ENCODE measurements at places on chromosomes 2 and 18.

DNA sequence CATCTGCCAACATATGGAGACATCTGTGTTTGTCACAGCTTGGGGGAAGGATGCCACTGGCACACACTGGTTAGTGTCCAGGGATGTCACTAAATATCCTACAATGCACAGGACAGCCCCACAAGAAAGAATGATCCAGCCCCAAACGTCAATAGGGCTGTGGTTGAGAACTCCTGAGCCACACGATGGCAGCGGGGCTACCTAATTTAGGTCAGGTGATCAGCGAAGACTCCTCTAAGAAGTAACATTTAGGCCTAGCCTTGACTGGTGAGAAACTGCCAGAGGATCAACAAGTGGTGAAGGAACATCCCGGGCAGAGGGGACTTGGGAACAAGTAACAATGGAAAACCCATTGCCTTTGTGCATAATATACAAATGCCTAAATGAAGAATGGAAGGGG is 5.0 kb upstream of the TGIF1 start:
- DNase-seq, result no peak

DNA sequence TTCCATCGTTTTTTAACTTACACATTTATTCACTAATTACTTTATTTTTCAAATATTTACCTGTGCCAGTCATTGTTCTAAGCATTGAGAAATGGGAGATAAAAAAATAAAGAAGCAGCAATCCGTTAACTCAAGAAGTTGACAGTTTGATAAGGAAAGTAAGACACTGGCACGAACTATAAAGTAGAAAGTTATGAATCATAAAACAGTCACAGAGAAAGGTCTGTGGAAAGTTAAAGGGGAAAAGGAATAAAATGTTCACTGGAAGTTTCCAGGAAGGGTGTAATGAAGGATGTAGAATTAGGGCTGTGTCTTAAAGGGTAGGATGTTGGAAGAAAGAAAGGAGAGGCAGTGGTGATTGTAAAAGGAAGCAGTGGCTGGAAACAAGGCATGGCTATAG is 118.9 kb downstream of the RDH14 start:
- DNase-seq, result no peak

DNA sequence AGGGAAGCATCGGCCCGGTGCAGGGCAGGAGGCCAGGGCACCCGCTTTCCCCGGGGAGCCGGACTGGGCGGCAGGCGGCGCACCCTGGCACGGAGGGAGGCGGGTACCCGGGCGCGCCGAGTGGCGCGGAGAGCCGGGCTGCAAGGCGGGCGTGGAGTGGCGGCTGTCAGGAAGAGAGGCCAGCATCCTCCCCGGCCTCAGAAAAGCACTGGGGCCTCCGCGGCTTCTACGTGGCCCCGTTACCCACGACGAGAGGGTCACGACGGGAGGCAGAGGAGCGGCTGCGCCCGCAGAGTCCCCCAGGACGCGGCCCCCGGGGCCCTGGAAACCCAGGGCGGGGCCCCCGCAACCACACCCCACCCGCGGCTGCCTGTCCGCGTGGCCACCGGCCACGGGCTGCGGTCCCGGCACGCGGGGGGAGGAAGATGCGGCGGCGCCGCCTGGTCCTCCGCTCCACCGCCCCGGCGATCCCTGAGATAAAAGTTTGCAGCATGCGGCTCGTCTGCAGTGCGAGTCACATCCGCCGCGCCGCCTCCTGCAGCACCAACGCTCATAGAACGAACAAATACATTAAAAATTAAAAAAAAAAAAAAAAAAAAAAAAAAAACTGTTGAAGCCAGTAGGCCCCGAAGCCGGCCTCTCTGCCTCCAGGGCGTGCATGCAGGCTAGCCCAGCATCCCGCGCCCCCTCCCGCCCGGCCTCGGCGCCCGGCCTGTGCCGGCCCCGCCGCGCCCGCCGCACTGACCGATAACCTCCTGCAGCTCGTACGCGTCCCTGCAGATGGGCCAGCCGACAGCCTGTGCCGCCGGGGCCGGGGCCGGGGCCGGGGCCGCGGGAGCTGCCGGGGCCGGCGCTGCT is 683 bp downstream of the STK39 start:
- DNase-seq, result peak; percentile 76

- no peak for DNase-seq
Observed at GRCh38 chr2:119104414-119104813, 54.1 kb downstream of the C1QL2 start.

- DNase-seq, result no peak
Observed at GRCh38 chr18:61400016-61400635, 66.9 kb downstream of the CDH20 start.

DNA sequence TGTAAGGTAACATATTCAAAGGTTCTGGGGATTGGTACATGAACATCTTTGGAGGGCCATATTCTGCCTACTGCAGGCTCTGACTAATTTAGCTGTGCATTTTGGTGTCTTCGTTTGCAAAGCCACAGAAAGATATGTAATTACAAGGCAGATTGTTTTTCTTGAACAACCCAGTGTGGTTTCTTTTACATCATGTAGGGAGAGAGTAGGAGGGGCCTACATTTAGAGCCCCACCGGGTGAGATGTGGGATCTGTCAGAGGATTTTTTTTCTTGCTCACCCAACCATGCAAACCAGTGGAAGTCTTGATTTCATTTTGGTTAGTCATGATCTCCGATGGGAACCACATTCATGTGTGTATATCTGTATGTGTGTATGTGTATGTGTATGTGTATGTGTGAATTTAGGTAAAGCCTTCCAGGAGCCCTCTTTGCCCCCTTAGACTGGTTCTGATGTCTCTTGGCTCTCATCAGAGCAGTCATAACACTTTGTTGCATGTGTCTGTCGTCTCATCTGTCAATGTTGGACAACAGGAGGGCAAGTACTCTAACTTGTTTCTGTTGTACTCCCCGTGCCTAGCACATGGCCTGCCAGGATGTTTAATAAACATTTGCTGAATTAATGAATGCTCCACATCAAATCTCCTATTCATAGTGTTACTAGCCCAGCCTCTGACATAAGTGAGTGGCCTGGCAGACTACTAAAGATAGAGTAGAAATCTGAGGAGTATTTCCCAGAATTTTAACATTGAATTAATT is 239.9 kb downstream of the MTX2 start:
- no peak for DNase-seq

GRCh38 chr2:109459485-109459884 is 154.3 kb downstream of the SEPTIN10 start:
- no peak for DNase-seq

DNA sequence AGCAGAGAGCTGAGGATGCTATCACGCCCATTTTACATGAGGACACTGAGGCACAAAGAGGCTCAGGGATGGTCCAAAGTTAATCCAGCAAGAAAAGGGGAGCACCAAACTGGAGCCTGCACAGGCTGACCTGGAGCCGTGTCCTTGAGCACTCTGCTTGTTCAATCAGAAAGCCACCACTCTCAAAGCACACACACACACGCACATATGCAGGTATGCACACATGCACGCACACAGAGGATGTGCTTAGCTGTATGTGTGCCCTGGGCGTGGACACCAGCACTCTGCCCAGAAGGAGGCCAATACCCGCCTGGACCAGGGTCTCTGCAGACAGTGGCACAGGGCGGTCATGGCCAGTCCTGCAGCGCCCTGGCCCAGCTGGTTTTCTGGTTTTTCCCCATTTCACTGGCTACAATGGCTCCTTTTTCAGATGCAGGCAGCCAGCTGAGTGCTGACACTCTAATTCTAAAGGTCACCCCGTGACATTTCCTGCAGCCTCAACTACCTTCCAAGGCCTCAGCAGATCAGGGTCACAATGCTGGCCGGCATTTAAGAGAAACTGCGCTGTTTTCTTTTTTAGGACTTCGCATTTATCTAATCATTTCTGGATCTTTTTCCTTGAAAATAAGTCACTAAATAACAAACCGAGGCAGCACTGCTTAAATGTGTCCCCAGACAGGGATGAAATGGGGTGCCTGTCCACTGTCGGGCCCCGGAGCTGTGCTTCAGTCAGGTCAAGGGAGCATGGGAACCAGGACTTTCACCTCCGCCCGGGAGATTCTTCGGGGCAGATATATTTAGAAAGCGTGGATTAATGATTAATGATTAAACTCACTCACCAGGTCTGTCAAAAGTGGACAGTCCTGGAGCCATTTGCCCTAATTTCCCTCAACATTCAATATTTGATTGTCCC is 104.5 kb downstream of the HDAC4 start:
- no peak for DNase-seq

- no peak for DNase-seq
Observed at GRCh38 chr2:67489396-67489795, 92.3 kb downstream of the ETAA1 start.

GRCh38 chr18:33074125-33074524 is 301.3 kb upstream of the KLHL14 start:
- DNase-seq, result no peak

DNA sequence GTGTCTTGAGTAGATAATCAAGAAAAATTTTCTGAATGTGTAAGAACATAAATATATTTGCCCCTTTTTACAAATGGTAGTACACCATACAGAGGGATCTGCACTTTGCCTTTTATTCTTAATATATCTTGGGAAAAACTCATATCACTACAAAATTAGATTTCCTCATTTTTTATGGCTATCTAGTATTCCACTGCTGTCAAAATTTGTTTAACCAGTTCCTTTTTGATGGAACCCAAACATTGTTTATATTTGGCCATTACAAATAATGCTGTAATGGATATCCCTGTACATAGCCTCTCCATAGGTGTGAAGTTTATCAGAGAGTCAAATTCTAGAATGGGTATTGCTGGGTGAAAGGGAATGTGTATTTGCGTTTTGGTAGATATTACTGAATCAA is 243.1 kb downstream of the AGPS start:
- no peak for DNase-seq

GRCh38 chr2:1512321-1513289 is 99.3 kb downstream of the TPO start:
- no peak for DNase-seq

- DNase-seq, result no peak
Observed at GRCh38 chr2:2830576-2830975, 499.5 kb upstream of the MYT1L start.

GRCh38 chr18:49031511-49032188 is 80.9 kb upstream of the SMAD7 start:
- no peak for DNase-seq

DNA sequence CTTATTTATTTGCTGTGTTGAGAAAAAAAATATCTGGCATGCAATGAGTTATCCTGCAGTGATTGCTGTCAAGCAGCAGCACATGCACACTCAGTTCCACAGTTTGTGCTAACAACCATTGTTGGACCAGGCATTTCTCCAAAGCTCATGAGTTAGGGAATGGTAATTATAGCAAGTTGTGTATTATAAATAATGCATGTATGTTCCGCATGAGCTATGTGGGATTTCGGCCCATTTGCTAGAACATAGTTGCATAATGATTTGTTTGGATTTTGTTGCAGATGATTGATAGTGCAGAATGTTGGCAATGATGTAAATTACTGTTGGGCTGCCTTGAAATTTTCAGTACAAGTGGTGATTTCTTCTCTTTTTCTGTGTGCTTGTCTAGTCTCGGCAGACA is 10.7 kb downstream of the KCNJ3 start:
- DNase-seq, result no peak

- DNase-seq, result no peak
Observed at GRCh38 chr2:226794751-226795171, 4.9 kb downstream of the IRS1 start.

DNA sequence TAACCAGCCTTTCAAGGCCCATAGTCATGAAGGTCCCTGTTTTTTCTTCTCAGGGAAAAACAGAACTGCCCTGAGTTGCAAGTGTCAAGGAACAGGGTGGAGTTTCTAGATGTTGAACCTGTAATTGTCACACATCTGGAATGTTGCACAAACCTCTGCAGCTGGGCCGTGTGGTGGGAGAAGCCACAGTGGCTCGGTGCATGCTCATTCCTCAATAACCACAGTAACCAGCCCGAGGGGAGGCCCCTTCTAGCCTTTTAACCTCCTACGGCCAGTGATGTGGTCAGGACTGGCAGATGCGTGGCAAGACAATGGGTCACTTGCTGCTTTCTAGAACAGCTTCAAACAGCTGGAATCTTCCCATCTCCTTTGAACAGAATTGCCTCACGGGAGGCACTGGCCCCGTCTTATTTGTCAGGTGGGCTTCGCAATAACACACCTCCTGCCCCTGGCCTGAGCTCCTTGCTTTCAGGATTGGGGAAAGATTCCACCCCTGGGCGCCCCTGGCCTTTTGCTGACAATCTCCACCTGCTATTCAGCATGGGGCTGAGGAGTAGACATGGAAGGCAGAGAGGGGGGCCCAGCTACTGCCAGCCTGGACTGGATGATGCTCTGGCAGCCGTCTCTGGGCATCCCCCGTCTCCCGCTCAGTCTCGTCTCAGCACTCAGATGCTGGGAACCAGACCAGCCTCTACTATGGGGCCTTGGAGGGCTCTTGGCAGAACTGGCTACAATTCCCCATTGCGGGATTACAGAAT is 102.9 kb downstream of the KLHL29 start:
- DNase-seq, result no peak

DNA sequence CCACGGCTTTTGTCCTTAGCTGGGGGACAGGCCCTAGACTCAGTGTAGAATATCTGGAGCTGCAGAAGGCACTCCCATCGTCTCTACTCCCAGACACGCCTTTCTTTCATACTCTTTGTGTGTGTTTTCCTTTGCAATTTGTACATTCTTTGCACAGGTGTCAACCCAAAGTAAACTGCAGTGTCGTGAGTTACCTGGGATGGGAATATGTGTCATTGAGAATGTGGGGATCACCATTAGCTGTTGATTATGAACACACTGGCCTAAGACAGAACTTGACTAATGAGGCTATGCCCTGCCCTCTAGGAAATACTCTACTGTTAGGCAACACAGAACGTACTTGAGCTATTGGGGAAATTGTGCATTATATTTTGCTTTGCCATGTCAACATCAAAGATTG is 233.3 kb downstream of the SETBP1 start:
- DNase-seq, result no peak

DNA sequence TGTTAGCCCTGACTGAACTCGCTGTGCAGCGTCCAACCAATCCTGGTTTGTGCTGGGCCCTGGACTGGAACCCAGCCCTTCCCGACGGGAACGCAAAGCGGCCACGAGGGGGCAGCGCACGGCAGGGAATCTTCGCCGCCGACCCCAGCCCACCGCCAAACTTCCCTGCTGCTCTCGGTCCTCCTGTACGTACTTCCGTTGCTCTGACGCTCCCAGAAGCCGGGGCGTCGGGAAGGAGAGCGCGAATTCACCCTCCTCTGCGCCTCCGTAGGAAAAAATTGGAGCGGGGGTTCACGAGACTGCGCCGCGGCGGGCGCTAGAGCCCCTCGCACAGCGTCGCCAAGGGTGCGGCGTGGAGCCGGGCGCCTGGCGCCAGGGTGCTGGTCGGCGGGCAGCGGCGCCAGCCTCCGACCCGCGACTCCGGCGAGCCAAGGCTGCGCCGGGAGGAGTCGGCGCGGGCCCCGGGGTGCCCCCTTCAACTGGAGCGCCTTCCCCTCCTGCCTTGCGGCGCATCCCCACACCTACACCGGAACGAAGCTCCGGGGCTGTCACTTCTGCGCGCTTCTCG is 873 bp upstream of the SH3RF3 start:
- DNase-seq, result peak; percentile 41

DNA sequence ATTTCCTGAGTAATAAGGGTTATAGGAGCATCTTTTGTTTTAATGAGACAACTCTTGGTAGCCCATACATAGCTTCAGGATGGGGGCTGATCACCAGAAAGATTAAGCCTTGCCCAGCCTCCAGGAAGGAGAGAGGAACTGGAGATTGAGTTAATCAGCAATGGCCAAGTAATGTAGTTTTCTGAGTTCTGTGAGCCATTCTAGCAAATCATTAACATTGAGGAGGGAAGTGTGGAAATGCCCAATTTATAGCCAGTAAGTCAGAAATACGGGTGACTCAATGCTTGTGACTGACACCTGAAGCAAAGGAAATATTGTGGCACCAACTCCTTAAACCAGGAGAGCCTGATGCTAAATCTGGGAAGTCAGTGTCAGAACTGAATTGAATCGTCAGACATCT is 205.1 kb upstream of the SRD5A2 start:
- DNase-seq, result no peak
